ENCODE measurements at places on chromosomes 2 and 18.

DNA sequence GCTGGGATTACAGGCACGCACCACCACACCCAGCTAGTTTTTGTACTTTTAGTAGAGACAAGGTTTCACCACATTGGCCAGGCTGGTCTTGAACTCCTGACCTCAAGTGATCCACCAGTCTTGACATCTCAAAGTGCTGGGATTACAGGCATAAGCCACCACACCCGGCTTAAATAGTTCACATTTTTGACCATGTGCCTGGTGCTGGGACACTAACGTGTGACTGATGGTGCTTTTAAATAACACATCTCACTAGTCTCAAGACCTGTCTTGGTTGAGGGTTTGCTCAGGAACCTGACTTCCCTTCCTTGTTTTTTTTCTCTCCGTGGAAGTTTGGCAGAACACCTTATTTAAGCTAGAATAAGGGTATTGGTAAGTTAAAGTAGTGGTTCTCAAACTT, 8.5 kb downstream of the FMNL2 start:
- no peak for DNase-seq

DNA sequence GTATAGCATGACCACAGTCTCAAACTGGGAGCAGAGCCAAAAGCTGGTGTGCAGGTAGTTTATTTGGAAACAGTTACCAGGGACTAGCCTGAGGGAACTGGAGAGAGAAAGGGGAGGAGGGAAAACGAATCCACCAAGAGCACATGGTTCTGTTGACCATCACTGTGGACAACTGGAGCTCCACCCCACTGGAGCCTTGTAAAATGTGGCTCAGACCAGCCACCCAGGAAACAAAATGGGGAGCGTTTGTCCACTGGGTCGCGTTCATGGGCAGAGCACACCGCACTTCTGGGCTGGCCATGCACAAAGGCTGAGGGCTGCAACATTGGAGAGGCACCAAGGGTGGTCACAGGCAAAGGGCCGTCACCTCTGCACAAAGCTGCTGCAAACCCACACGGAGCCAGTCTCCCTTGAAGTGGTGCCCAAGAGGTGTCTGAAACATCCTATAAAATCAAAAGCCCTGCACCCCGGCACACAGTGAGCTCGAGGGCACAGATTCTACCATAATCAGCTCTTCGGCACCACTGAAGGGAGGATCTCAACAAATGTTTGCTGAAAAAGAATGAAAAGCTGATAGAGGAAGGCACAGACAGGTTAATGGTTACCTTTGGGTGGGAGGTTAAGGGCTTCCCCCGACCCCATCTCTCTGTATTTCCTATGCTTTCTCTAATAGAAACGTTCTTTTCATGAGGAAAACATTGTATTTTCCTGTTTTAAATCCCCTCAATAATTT, 192.9 kb downstream of the INHBB start:
- no peak for DNase-seq

GRCh38 chr18:475202-476031, 25.1 kb downstream of the COLEC12 start:
- DNase-seq, result peak; percentile 71

DNA sequence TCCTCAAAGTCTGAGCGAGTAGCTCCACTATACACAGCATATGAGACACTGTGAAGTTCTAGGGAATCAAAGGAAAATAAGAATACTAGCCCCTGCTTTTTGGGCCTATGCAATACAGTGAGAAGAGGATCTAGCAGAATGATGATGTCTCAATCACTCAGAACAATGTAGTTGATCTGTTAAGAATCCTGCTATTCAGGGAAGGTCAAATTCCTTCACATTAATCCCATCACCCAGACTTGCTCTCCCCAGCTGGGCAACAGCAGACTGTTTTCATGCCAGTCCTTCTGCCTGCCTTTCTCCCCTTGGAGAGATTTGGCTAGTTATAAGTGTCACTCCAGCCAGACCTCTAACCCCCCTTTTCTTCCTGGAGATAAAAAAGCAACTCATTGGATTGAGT, 230.0 kb upstream of the EPHA4 start:
- no peak for DNase-seq

GRCh38 chr2:109635426-109636304, 21.5 kb downstream of the SOWAHC start:
- no peak for DNase-seq

Measured in HS-27A (cell line).